ENCODE measurements at places on chromosomes 11 and 22.

DNA sequence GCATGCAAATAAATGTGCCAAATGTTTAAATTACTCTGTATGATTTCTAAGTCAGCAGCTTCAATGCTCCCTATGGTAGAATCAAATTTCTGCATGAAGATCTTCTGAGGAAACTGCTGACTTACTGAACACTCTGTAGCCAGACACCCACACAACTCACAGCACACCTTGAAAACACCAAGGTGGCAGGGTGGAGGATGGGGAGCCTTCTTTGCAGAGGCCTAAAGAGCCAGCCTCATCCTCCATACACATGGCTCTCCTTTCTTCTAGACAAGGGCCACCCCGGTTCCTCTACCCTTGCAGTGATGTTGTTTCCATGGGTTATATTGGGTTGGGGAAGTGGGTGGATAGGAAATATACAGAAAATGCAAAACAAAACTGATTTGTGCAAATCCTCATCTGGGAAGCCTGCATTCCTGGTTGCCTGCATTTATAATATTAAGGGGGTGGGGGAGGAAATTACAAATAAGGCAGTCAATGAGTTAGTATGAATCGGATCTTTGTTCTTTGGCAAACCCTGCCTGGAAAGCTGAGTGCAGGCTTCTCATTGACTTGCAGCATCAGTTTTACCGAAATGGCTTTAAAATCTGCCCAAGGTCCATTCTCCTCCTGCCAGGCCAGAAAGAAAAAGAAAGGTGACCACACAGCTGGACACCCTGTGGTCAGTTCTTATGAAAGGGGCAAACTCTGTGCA, 15.8 kb upstream of the ETS1 start:
- DNase-seq: no peak

DNA sequence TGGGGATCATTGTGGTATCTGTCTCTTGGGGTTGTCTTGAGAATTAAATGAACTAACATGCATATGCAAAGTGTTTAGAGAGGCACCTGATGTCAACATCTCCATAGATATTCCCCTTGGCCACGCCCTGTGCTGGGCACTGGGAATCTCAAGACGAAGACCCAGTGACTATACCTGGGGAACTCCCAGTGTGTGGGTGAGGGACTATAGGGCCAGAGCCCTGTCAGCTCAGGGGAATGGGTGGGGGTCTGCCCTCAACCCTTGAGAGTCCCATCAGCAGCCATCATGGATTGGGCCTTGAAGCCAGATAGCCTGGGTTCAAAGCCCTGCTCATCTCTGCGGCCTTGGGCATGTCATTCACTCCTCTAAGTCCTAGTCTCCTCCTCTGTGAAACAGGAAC, 21.6 kb upstream of the LMO1 start:
- no peak for DNase-seq

- DNase-seq: peak; percentile 75
These were observed at the start of gene MYRF for GRCh38 chr11:61752117-61752924. Gene MYRF, plus strand, starts transcription at chr11:61752636. Its CDS starts 109 bp downstream, at chr11:61752745.

DNA sequence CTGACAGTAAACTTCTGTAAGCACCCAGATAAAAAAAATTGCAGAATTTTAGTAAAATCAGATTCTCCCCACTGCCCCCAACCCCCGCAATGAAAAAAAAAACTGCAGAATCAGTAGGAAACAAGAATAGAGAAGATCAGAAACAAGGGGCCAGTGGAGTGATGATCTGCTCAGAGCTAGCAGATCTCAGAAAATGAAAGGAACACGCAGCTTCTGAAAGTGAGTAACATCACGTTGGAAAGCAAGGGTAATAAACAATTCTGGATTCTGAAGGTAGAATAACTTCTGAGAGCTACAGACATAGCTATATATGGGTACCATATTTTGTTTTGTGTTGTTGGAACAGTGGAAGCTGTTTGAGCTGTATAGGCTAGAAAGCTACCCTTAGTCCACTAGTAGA, 23.2 kb downstream of the ACAT1 start:
- no peak for DNase-seq

DNA sequence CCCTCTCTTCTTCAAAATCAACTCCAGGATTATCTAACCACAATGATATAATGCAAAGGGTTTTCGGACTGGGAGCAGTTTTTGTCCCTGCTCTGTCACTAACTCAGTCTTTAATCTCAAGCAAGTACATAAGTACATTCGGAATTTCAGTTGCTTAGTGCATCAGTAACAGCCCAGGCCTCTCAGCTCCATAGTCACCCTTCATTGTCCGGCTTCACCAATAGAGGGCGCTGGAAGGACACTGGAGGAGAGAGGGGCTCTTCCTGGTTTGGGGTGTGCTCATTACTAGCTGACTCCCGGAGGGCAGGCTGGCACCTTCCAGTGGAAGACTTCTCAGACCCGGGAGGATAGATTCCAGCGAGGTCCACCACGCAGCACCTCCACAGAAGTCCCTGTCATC, 90.4 kb upstream of the PDGFD start:
- DNase-seq: no peak

GRCh38 chr11:113474362-113475159, 637 bp downstream of the DRD2 start:
- DNase-seq: peak; percentile 75

DNA sequence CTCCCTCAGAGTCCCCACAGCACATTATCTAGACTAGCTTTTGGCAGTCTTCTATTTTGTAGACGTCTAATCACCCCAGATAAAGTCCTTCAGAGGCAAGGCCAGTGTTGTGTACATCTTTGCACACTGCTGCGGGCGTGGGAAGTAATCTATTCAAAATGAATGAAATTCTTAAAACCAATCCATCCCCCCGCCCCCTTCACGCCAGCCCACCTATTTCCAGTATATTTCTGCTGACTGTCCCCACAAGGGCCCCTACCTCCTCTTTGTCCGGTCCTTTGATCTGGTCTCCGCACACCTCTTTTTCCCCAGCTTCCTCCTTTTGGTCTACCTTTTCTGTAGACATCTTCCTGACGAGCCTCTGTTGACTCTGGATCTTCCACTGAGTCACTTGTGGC, 375 bp downstream of the BSCL2 start:
- DNase-seq: no peak

DNA sequence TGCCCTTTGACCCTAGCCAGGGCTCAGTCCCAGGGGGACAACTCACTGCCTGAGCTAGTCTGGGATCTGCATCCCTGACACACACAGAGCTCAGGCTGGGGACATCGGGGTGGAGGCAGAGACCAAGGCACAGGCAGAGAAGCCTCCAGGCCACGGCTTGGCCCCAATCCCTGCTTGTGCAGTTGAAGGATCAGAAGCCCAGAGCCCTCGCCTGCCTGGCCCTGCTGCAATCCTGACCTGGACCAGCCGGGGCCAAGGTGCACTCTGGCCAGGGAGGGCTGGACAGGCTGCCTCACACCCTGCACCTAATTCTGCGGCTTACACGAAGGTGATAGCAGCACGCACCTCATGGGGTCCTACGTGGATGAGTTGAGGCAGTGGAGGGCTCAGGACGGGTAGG, 34.6 kb downstream of the WNT7B start:
- no peak for DNase-seq

DNA sequence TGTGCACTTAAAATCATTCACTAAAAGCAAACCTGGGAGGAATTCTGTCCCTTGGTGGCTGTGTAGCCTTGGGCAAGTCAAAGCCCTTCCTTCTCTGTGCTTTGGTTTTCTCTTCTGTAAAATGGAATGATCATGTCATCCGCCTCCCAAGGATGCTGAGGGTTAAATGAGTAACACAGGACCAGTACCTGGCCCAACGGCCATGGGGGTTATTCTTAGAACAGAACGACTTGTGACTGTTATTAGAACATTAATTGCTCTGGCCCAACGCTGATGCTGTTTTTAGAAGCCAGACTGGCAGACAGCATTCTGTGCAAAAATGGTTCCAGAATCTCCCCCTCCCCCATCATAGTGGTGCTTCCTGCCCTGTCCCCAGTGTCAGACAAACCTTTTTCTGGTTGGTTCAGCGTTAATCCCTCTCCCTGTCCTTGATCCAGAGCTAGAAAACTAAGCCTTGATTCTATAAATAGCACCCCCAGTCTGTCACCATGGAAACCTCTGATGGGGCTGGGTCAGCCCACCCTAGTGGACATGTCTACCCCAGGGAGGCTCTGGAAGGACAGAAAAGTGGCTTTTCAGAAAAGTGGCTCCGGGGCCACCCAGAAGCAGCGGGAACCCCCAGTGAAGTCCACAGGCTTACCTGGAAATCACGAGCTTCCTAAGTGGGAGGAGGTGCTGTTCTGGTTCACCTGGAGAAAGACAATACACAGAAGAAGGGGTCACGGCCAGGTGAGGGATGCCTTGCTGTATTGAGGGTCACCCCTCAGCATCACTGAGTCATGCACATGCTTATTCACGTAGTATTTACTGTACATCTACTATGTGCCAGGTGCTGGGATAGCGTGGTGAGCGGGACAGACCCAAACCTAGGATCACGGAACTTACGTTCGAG, 15.5 kb upstream of the TFIP11 start:
- DNase-seq: no peak

DNA sequence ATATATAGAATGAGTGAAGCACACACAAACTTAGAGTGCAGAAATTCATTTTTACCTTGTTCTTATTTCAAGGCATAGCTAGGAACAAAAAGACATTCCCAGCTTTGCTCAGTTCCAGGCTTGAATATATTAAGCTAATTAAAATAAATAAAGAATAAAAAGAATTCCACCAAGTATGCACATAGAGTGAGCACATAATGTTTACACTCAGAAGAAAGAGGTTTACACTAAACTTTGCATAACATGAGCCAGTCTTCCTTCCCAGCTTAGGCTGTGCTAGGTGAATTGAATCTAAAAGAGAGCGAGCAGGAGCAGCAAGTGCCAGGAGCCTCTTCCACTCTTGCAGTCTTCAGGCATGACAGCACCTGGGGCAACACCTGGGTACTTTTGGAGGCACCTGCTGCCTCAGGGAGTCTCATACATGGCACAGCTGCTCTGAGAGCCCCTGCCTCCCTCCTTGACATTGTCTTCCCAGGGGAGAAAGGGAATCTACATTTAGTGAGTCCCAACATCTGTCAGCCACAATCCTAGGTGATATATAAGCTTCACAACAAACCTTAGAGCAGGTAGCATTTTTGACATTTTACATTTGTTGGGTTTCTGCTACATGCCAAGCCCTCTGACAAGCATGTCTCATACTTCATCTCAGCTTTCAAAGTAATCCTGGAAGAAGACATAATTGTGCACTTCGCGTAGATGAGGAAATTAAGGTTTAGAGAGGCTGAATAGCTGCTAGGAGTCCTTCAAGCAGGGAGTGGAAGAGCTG, 732.7 kb upstream of the TENM4 start:
- no peak for DNase-seq

DNA sequence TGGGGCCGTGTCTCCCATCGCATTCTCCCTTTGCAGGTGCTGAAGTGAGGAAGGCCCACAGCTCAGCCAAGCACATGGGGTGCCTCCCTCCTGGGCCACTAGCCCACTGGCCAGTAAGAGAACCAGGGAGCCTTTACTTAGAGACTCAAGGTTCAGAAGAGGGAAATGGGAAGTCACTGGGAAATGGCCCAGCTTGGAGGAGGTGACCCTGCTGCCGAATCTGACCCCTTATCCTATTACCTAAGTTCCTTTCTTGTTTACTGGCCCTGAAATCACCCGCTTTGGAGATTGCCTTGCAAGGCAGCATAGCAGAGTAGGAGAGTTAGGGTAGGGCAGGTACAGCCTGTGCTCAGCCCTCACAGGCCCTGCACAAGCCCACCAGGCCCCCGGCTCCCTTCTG, 24.4 kb downstream of the UPB1 start:
- DNase-seq: no peak

- DNase-seq: no peak
These were observed 532.1 kb upstream of the B3GAT1 start for GRCh38 chr11:134944131-134944530.

- DNase-seq: no peak
These were observed 3.9 kb downstream of the ALDH3B2 start for GRCh38 chr11:67670316-67671210.

DNA sequence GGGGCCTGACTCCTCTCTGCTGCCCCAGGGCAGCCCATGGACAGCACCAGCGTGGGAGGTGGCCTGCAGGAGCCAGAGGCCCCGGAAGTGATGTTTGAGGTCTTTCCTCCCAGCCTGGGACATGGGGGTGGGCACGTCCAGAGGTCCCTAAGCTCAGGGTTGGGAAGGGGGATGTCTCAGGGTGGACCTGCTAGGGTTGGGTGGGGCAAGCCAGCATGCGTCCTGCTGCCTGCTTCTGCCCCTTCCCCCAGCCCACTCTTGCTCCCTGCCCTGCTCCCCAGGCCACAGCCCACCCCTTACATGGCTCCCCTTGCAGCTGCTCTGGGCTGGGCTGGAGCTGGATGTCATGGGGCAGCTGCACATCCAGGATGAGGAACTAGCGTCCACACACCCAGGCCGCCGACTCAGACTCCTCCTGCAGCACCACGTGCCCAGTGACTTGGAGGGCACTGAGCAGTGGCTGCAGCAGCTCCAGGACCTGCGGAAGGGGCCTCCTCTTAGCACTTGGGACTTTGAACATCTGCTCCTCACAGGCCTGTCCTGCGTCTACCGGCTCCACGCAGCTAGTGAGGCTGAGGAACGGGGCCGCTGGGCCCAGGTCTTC, 1.3 kb downstream of the FAM180B start:
- DNase-seq: peak; percentile 41

DNA sequence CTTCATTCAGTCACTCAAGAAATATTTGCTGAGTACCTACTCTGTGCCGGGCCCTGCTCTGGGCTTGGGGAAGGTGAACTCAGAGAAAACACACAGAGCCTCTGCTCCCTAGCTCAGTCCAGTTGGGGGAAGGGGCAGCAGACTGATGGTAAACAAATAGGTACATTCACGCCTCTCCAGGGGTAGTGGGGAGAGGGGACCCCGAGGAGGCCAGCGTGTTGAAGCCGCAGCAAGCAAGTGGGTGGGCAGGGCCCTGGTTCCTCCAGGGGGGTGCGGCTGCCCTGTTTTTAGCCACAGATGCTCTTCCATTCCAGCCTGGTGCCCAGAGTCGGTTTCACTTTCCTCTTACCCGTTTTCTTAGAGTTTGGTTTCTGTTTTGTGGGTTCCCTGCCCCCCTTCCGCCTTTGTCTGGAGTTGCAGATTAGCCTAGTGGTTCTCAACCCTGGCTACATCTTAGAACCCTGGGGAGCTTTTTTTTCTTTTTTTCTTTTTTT, 8.7 kb downstream of the DRAP1 start:
- DNase-seq: peak; percentile 73

GRCh38 chr22:22655452-22656290, 11.3 kb downstream of the GGTLC2 start:
- DNase-seq: no peak
